ENCODE measurements at places on chromosomes 2 and 18.

DNA sequence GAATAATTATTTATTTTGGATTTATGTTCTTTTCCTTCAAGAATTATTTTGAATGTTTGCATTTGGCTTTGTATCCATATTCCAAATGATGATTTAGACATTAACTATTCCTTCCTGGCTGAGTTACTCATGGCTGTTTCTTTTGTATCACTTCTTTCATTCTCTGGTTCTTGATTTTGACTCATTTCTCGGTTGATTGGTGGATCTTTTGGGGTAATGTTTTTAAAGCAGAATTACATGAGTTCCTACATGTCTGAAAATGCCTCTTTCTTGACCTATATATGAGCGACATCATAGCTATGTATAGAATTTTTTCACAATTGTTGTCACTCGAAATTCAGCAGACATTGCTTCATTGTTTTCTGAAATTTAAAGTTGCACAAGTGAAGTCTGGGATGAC lies 39.5 kb downstream of the CYP26B1 start:
- no peak for DNase-seq

DNA sequence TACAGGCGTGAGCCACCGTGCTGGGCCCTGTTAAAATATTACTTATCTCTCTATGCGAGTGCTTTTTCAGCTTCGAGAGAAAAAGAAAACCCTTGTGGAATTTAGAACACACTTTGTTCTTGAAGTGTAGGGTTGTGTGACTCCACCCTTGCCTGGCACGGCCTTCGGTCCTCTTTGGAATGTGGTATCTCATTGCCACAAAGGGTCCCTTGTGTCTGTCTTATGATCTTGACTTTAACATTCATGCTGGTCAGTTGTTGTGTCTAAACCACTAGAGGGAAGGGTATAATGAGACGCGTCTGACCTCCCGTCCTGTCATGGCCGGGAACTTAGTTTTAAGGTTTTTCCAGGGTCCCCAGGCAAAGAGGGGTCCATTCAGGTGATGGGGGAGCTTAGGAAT lies 246.4 kb downstream of the VAPA start:
- no peak for DNase-seq

DNA sequence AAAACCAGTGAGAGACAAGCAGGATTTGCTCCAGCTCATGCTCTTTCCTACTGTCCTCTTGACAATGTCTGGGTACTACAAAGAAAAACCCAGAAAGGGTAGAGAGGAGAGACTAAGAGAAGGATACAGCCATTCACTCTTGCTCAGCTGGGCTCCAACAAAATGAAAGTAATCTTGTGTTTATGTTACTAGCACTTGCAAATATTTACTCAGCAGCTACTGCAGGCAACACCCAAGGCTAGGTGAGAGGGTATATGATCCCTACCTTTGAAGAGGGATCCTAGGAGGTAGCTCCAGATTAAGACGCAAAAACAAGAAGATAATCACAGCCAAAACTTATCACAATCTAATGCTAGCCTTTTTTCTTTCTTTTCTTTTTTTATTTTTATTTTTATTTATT lies 329.6 kb upstream of the ACVR2A start:
- DNase-seq, result no peak

- DNase-seq, result no peak
Observed at GRCh38 chr2:215611609-215612386, 175.9 kb upstream of the FN1 start.
